ENCODE measurements at places on chromosomes 11 and 22.

DNA sequence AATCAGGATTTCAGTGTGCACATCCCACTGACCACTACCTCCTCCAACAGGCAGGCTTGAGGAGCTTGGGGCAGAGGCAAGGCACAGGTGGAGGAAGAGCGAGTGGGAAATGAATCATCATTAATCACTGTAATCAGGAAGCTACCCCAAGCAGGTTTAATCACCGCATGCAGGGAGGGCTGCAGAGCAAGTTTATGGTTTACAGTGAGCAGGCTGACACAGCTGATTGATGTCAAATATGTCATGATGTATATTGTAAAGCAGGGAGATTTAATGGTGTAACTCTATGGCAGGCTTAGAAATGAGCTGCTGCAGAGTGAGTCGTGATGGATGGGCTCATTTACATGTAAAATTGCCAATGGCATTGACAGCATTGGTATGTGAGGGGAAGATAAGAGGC lies 441.0 kb downstream of the NTM start:
- DNase-seq = no peak

- DNase-seq = no peak
These were observed 12.1 kb downstream of the TAF1D start for GRCh38 chr11:93729129-93729616.

GRCh38 chr11:34323601-34324000 lies 34.2 kb downstream of the ABTB2 start:
- DNase-seq = no peak

DNA sequence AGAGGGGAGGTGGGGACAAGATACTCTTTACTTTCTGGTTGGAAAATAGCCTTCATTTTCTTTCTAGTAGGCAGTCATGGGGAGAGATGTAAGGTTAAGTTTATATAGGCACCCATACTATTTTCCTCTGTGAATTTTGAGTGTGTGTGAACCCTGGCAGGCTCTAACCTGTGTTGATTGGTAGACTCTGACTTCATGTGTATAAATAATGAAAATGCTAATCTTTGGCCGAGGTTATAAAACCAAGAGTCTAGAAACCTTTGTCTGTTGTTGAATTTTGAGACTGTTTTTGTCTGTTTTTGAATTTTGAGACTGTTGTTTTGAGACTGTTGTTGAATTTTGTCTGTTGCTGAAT lies 14.0 kb downstream of the TRIM44 start:
- DNase-seq = no peak

GRCh38 chr11:118277312-118277711 lies 13.2 kb upstream of the MPZL2 start:
- DNase-seq = peak; percentile 18
